Stimulated activated CD8-positive, alpha-beta memory T cell treated with anti-CD3 and anti-CD28 coated beads, Interleukin-4, amount 100 ng/mL, for 1 hour (primary cell): ENCODE measurements at places on chromosomes 12 and 14.
A peak's percentile ranks its signal among the peaks of the same experiment; 100 is the strongest.

DNA sequence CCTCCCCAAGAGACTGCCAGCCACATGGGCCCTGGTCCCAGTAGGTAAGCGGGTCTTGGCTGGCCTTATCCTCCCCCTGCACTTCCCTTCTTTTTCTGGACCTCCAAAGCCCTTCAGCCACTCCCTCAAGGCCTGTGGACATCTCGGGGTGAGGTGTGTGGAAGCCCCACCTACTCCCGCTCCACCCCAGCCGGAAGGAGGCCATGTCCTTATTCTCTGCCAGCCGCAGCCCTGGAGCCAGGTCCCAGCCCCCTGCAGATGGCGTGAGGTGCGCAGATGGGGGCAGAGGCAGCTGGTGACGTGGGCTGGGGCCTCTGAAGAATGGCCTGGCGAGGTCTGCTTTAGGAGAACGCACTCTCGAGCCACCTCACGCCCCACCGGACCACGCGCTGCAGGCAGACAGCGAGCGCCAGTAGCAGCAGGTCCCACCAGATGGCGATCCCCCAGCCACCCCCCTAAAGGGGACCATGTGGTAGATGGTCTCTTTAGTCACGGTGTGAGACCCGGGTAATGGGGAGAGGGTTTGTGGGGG lies 167.1 kb downstream of the TSPAN9 start:
- no peak for DNase-seq

DNA sequence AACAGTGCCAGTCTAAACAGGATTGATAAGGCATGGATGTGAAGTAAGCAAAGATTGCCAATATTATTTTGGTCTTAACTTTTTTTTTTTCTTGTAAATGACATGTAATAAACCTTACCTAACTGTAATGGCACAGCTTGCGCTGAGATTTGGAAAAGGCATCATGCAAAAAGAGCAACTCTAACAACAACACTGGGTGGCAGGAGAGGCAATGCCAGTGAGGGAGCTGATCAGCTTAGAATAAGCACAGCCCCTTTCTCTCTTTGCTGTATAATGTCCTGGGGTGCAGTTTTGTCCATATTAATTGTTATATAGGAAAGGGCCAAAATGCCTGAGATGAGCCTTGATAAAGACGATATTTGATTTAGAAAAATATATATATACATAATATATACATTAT lies 1589.7 kb upstream of the FLRT2 start:
- DNase-seq = no peak

DNA sequence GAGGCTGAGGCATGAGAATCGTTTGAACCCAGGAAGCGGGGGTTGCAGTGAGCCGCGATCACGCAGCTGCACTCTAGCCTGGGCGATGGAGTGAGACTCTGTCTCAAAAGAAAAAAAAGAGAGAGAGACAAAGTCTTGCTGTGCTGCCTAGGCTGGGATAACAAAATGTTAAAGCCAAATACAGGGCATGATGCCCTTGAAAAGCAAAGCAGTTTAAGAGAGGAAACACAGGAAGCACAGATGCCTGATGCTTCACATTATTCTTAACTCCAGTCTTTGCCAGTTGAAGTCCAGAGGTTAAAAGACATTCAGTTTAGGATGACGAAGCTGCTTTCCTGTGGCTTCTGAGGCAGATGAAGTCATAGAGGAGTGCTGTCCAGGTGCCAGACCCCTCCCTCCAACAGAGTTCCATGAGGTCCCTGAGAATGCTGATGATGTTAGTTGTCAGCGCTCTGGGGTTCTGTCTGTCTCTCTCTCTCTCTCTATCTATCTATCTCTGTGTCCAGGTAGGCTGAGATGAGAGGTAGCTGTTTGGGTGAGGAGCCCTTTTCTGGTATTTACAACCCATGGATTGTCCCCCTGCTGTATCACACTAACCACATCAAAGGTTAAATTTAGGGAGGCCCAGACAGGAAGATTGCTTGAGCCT lies 4.9 kb upstream of the MRPL52 start:
- no peak for DNase-seq

DNA sequence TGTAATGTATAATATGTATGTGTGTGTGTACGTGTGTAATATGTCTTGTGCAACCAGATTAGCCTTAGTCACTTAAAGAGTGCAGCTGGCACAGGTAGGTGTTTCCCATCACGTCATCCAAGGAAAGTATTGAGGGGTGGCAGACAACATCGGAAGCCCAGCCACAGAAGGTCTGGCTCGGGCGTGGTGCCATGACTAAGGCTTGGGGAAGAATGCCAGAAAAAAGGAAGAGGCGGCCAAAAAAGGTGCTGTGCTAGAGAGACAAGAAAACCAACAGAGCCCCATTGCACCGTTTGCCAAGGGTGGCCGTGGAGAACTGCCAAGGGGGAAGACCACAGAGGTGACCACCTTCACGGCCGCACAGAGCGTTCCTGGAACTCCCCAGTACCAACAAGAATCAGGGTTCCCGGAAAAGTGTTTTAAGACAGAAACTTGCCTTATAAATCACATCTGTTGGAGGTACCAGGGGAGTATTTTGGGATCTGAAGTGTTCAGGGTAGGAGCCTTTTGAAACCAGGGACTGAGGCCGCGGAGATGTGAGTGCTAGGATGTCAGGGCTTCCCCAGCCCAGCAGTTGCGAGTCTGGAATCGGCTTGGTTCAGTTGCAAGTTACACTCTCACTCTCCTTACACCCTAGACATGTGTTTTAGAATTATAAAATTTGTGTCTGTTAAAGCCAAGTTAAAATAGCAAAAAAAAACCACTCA lies 131.2 kb upstream of the DYRK2 start:
- no peak for DNase-seq

- DNase-seq = peak; percentile 72
Measured at GRCh38 chr12:8045952-8046944, 13.7 kb downstream of the FOXJ2 start.

GRCh38 chr12:90585640-90586304 lies 369.2 kb downstream of the CCER1 start:
- no peak for DNase-seq

- DNase-seq = no peak
Measured at GRCh38 chr12:21073129-21073528, 57.9 kb upstream of the SLCO1B1 start.

GRCh38 chr14:34498684-34499412 lies 36.8 kb upstream of the SPTSSA start:
- DNase-seq = no peak

DNA sequence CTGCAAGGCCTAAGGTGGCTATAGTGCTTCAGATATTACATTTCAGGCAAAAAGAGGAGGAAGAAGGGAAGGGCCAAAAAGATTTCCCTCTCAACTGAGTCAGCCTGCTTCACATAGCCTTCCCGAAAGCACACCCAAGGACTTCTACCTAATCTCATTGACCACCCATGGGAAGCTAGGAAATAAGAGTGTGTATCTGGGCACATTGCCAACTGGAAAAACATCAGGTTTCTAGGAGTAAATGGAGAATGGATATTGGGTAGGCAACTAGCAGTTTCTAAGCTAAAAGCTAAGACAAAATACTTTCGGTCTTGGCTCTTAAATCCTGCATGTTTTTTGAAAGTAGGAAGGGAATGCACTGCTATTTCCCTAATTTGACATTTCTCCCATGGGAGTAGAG lies 221.7 kb upstream of the GRIP1 start:
- no peak for DNase-seq

DNA sequence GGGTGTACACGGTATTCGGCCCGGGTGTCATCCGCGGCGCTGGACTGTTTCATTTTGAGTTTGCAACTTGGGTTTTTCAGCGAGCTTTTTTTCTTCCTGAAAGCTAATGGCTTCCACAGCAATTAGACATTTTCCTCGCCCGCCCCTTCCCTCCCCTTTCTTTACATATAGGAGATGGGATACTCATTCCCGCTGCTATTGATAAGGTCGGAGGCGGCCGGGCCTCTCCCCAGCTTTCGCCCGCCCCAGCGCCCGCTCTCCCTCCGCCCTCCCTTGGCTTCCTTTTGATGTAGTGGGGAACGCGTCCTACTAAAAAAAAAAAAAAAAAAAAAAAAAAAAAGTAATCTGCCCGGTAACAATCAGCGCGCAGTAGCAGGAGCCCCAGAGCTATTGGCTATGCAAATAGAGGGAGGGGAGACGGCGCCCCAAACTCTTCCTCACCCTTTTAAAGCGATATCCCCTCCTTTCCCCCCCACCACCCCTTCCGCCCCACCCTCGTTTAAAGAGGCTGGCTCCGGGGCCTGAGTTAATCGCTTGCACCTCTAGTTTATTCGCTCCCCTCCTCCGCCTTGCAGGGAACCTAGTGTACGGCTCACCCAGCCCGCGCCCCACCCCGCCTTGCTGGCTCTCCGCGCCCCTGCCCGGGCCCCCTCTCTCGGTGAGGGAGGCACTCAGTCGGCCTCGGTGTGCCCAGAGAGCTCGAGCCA lies 1.7 kb upstream of the CCND2 start:
- DNase-seq = no peak

GRCh38 chr12:84996759-84997158 lies 39.3 kb downstream of the TSPAN19 start:
- DNase-seq = no peak

DNA sequence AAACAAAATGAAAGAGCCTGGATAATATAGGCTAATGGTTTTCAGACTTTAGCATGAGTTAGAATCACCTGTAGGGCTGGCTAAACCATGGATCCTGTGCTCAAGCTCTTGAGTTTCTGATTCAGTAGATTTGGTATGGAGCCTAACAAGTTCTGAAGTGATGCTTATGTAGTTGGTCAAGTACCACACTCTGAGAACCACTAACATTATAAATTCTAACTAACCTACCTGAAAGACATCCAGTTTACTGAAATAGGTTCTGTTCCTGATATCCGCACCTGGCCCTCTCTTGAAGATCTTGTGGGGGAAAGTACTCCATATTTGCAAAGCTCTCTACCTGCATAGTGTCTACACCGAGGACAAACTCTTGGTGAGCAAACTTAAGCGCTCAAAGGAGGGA lies 59.4 kb upstream of the VSX2 start:
- DNase-seq = no peak

- DNase-seq = no peak
Measured at GRCh38 chr14:57549765-57550420, 56.2 kb upstream of the CCDC198 start.

DNA sequence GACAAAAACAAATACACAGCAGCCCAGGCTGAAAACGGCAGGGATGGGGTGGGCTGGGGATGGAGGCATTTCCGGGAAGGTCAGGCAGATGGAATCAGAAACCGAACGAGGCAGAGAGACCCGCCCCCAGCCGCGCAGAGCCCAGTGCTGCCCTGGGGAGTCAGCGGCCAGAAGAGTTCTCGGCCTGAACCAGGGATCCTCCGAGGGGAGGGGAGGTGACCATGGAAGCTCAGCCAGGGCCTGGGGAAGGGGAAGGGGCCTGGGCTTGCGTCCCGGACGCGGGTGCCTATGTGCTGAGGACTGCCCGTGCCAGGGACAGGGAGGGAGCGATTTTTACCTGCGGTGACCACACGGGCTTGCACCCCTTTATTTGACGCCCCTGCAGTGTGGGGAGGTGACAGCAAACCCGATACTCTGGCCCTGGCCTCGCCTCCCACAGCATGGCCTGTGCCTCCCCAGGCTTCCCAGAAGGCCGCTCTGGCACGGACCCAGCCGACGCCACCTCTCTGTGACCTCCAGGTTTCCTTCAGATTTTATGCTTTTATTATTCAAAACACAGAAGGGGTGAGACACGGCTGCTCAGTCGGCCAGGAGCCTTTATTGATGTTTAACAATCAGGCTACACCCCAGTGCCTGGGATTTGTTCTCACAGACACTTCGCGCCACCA lies 7.7 kb downstream of the LRCOL1 start:
- DNase-seq = no peak

GRCh38 chr14:59215322-59215721 lies 26.9 kb downstream of the DAAM1 start:
- DNase-seq = no peak
